Activated effector memory CD4-positive, alpha-beta T cell treated with anti-CD3 and anti-CD28 coated beads, Interleukin-2, amount 50 U/mL, for 16 hours (primary cell): ENCODE measurements at places on chromosomes 1 and 21.

DNA sequence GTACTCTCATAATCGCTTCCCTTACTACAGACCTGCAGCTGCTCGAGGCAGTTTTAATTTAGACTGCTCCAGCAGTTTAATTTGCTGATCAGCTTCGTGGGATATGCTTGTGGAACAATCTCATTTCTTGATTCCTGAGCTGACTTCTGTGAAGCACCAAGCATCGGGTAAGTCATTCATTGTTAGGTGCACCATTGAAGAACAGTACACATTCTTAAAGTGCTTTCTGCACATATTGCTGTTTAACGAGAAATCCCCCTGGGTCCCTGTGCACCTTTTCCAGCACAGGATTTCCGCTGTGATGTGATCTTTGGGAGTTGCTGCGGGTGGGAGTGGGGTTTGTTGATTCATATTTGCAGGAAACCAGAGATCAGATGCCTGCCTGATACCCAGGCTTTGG lies 9.1 kb downstream of the GALNT2 start:
- no peak for DNase-seq

- DNase-seq = peak; percentile 68
Measured at GRCh38 chr1:15352128-15352957, 57.3 kb upstream of the EFHD2 start.

DNA sequence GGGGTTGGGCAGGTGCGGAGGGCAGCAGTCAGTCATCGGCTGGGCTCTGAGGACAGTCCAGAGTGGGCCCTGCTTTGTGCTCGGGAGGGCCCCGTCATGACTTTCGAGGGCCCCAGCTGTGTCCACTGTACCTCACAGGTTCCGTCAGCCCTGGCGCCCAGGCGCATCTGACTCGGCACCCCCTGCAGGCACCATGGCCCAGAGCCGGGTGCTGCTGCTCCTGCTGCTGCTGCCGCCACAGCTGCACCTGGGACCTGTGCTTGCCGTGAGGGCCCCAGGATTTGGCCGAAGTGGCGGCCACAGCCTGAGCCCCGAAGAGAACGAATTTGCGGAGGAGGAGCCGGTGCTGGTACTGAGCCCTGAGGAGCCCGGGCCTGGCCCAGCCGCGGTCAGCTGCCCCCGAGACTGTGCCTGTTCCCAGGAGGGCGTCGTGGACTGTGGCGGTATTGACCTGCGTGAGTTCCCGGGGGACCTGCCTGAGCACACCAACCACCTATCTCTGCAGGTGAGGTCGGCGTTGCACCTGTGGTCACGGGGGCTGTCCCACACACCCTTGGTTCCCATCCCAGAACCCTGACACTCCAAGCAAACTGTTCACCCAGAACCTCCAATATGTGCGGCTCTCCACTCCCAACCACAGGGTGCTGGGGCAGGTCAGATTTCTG lies 7.8 kb downstream of the PODN start:
- peak; percentile 61 for DNase-seq

- DNase-seq = no peak
Measured at GRCh38 chr1:236862615-236863211, 67.6 kb downstream of the MTR start.

DNA sequence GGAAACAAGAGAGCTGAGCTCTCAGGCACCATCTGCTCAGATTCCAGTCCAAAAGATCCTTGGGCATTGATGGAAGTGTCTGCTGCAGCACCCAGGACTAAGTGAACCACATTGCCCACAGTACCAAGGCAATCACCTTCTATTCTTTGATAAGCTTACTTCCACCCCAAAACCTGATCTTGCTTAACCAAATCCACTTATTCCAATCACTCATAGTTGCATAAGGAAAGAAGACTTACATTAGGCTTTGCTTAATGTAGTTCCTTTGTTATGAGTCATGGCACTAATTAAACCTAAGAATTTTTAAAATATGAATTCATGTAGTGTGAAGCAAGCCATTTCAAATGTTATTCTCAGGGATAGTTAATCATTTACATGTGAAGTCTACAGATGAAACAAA lies 84.5 kb downstream of the UCHL5 start:
- DNase-seq = no peak

DNA sequence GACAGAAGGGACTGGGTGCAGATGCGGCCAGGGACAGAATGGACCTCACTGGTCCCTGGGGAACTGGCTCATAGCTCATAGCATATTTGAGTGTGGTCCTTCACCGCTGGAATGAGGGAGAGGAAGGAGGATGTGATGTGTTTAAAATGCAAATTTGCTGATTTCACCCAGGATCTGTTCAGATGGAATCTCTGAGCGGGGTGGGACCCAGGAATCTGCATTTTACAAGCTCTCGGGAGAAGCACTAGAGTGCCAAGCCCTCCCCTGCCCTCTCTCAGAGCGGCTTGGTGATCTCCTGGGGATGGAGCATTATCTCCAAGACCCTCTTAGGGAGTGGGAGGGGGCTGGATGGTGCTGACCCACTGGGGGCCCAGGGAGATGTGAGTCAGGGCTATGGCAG lies 22.8 kb upstream of the MFN2 start:
- DNase-seq = no peak

- DNase-seq = peak; percentile 9
Measured at GRCh38 chr1:47690341-47691250, 252.8 kb downstream of the FOXD2 start.

GRCh38 chr1:213969958-213970555 lies 17.7 kb upstream of the PROX1 start:
- no peak for DNase-seq

DNA sequence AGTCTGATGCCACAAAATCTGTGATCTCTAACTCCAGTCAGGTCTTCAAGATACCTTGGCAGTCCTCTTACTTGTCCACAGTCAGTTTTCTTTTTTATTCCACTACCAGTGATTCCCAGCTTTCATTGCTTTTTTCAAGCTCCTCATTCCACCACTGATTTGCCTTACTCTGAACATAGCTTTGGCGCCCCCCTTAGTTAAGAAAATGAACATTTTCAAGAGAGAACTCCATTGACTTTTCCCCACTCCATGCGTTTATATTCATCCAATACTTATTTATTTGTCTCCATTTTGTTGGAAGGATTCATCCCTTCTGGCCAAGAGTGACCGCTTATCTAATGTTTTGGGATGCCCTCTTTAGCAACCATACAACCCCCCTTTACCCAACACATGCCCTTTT lies 33.9 kb upstream of the IPO9 start:
- no peak for DNase-seq

DNA sequence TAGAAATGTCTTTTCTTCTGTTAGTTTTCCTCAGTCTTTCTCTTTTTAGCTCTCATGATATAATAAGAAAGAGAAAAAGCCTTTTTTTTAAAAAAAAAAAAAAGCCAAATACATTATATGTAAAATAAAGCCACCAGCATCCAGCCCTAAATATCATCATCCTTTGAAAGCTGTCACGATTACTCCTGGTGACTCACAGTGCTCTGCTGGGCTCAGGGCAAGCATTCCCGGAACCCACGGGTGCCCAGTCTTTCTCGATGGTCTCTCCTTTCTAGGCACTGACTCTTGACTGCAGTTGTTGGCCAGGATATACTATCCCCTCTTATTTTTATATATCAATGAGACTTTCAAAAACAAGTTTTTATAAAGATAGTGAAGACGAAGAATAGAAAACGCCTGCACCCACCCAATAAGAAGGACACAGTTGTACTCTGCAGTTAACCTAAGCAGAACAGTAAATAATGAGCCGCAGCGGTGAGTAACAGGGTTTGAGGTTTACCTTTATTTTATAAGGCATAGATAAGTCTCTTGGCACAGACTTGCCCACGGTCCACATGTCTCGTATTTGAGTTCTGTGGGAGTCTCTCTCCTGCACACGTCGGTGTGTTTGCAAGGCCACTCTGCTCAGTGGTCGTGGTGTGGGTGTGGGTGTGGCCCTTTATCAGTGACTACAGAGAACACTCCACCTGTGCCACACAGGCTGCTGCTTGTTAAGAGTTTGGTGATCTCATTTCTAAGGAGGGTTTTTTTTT lies 15.7 kb upstream of the MX2 start:
- DNase-seq = no peak

DNA sequence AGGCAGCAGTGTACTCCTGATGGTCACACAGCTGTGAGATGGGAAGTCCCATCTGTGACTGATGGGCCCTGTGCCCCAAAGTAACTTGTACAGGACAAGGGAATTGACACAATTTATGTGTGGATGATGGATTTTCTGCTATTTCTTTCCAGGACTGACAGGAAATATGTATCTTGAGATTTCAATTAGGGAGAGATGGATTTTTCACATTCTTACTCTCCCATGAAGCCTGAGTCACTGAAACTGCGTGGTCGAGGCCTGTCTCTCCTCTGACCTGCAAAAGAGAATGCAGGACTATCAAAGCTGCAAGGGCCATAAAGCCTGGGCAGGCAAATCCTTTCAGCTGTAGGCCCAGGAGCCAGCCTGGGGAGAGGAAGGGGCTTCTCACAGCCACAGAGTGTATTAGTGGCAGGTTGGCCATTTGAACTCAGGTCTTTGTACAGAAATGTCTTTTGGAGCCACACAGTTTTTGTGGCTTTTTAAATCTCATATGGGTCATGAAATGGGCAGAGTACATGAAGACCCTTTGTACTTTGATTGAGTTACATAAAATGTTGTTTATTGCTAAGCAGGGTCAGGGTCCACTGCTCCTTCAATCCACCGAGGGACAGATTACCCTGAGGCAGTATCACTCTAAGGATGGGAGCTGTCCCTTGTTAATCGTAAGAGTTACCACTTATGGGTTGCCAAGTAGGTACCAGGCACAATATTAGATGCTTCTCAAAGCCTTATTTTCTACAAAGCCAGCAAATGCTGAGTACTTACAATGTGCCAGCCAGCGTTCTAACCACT lies 14.8 kb downstream of the ALX3 start:
- no peak for DNase-seq

DNA sequence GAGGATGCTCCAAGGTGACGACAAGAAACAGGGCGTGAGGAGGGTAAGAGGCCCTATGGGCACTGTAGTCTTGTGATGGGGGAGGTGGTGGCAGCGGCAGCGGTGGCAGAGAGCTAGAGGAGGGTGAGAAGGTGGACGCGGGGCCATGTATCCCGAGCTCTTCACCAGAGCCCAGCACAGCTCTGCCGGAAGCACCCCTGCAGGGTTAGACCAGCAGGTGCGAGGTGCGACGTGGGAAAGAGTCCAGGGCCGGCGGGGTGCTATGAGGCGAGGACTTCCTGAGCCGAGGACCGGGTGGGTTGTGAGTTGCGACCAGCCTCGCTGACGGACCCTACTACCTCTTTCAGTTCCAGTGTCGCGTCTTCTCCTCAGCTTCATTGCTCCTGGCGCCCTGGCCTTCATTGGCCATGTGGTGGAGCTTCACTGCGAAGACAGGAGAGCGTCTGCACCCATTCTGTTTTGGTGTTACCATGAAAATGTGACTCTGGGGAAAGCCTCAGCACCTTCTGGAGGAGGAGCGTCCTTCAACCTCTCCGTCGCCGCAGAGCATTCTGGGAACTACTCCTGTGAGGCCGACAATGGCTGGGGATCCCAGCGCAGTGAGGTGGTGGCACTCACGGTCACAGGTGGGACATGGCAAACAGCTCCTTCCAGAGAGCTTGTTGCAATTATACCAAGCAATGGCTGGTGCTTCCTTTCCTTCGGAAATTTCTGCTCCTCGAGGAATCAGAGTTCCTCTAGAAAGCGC lies 67.9 kb upstream of the KIRREL1 start:
- no peak for DNase-seq

DNA sequence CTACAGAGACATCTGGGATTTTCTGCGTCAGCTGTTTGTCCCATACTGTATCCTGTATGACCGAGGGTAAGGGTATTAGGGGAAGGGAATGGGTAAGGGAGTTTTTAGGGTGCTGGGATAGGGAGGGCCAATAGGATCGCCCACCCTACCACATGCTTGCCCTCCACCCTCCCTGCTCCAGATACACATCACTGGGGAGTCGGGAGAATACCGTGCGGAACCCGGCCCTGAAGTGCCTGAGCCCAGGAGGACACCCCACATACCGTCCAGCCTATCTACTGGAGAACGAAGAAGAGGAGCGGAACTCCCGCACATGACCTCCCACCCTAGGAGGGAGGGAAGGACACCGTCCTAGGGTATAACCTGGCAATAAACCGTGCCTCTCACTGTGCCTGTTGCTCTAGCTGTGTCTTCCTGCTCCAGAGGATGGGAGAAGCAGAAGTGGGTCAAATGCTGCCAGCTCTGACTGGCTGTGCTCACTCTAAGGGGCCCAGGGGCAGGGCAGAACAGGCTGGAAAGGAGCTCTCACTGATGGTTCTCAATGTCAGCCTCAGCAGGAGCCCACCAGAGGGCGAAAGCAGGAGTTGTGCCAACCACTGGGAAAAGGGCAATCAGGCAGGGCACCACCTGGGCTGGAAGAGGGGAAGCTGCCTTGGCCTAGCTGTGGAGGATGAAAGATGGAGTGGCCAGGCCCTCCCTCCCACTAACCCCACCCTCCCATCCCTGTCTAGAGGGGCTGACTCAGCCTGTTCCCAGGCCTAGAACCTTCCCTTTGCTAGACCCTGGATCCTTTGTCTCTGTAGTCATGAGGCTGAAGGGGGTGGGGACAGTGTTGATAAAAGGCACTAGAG lies 440 bp upstream of the LENEP start:
- DNase-seq = no peak

GRCh38 chr1:19076841-19077616 lies 120.6 kb upstream of the IFFO2 start:
- no peak for DNase-seq

DNA sequence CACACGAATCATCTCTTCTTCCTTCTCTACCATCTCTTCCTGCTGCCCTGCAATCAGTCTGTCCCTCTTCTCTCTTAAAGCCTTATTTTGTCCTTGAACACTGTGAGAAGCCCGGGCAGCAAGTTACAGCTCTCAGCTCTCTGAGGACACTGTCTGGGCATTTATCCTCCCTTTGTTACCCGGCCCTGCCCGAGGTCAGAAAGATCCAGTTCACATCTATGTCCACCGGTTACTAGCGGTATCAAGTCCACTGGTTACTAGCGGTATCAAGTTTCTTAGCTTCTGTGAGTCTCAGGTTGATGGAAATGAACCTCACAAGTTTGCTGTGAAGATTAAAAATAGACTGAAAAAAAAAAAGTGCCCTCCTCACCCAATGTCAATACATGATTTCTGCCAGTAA lies 18.8 kb downstream of the IFNLR1 start:
- peak; percentile 19 for DNase-seq

GRCh38 chr21:39969691-39970364 lies 102.6 kb downstream of the PCP4 start:
- DNase-seq = no peak

DNA sequence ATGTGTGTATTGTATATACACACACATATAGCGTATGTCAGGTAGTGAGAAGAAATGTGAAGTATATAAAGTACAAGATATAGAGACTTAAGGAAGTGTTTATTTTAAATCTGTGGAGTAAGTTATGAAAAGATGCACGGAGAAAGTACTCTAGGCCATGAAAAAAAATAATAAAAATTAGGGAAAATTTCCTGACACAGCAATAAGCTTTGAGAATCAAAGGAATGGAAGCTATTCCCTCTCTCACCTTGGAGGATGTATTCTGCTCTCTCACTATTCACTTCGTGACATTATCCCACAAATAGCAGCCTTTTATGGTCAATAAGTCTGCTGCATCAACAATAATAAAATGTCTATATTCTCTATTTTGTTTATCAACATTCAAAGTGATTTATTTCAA lies 700.4 kb upstream of the RGS18 start:
- no peak for DNase-seq
